ENCODE measurements at places on chromosomes 2 and 18.
A peak's percentile ranks its signal among the peaks of the same experiment; 100 is the strongest.

DNA sequence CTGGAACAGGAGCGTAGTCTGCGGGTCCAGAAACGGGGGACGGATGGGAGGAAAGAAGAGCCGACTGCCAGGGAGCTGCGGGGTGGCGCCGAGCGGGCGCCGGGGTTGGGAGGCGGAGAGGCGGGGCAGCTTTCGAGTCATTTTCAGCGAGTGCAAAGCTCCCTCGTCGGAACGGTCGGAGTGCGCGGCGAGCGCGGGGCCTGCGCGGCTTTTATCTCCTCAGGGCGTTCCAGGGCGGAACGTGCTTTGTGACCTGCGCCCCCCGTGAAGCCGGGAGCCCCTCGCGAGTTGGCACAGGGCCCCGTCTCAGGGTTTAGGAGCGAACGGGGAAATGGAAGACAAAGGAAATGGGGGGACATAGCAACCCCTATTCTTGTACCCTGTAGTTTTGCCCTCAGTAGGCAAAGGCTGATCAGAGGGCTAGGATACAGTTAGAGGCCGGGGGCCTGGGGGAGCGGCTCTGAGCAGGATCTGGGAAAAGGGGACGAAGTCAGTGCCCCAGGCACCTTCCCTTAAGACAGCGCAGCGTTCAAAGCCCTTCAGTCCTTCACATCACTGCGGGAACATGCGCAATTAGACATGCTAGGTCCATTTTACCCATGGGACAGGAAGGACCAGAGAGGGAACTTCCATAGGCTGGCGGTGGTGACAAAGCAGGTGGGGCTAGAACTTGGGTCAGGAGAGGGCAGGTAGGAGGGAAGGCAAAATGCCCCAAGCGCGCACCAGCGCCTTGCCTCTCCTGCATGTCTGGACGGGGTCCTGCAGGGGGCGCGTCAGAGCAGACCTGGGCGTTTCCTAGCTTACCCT lies 60.1 kb upstream of the IL1RL1 start:
- peak; percentile 40 for DNase-seq

DNA sequence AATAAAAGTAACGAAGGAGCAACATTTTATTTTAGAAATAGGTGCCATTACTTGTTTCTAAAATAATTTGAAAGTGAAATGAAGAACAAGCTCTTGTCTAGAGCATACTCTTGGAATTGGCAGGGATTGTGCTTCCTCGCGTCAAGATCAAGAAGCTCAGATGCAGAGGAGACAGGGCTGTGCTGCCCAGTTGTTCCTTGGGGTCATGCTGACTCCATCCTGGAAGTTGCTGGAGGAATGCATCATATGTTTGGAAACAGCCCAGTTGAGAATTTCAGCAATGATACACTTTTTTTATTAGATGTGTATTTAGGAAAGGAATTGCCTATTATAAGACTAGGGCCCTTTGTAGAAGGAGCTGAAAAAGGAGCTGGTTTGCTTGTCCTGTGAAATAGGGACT lies 17.2 kb downstream of the LTBP1 start:
- DNase-seq: no peak

DNA sequence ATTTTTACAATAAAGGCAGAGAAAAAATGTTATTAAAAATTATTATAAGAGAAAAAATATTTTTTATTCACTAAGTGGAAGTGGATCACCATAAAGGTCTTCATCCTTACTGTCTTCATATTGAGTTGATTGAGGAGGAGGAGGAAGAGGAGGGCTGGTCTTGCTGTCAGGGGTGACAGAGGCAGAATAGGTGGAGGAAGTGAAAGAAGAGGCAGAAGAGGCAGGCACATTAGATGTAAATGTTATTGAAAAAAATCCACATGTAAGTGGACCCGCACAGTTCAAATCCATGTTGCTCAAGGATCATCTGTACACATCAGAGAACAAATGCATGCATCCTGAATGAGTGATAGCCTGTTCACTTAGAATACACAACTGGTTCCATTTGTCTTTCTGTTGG lies 6.4 kb upstream of the SPATS2L start:
- no peak for DNase-seq

- no peak for DNase-seq
Measured at GRCh38 chr18:76064998-76065397, 430.0 kb downstream of the ZNF516 start.

DNA sequence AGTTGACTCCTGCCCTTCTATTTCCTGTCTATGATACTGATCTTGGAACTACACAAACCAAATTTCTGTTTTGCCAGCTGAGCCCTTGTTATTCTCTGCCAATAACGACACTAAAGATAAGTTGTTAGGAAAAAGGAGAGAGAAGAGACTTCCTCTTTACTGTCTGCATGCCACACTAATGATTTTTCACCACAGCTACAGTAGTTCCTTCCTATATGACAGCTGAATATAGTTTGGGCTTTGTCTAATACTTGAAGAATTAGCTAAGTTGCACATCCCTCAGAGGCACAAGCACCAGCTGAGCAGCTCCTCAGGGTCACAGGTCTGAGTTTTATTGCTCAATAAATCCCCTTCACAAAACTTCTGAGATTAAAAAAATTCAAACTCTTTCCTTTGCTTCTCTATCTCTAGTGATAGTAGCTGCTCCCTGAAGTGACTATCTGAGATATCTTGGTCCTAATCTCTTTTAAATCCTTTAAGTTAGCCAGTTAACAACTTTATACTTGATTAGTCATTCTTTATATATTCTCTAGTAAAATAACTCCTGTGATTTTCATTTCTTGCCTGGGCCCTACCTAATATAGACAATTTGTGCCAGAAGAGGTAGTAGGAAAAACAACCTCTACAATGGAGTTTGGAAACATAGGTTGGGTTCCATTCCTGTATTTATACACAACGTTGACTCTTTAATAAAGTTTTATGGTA lies 253.0 kb upstream of the CNTNAP5 start:
- no peak for DNase-seq

GRCh38 chr2:210199854-210200253 lies 25.4 kb downstream of the ACADL start:
- no peak for DNase-seq
